EH (cell line): ENCODE measurements at places on chromosomes 5 and 9.

- no peak for DNase-seq
Observed at GRCh38 chr5:760363-761058, 24.0 kb downstream of the ZDHHC11B start.

- peak; percentile 0 for DNase-seq
Observed at GRCh38 chr5:156704139-156704538, 146.0 kb upstream of the PPP1R2B start.

GRCh38 chr9:99253134-99253533, 31.1 kb downstream of the SEC61B start:
- no peak for DNase-seq

DNA sequence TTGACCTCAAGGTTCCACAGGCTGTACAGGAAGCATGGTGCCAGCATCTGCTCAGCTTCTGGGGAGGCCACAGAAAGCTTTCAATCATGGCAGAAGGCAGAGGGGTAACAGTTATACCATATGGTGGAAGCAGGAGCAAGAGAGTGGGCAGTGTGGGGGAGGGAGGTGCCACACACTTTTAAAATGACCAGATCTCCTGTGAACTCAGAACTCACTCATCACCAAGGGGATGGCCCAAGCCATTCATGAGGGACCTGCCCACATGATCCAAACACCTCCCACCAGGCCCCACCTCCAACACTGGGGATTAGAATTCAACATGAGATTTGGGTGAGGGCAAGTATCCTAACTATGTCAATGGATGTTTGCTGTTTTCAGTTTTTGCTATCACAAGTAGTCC, 16.2 kb downstream of the CYFIP2 start:
- DNase-seq, result no peak

DNA sequence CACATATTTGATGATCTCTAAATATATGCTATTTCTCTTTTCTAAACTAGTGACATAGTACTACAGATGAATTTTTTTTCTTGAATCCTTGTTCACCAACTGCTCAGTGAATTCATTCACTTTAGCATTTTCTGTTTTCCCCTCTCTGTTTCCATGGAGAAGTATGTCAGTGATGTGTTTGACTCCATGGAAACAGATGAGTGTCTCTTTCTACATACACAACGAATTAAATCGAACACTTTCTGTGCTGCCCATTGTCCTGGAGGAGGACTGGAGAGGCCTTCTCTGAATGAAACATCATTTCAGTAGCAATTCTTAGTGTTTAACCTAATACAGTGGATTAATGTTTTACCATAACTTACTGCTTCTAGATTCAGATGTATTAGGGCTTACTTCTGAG, 9.5 kb downstream of the INVS start:
- DNase-seq, result peak; percentile 6
